ENCODE measurements at places on chromosomes 12 and 14.

DNA sequence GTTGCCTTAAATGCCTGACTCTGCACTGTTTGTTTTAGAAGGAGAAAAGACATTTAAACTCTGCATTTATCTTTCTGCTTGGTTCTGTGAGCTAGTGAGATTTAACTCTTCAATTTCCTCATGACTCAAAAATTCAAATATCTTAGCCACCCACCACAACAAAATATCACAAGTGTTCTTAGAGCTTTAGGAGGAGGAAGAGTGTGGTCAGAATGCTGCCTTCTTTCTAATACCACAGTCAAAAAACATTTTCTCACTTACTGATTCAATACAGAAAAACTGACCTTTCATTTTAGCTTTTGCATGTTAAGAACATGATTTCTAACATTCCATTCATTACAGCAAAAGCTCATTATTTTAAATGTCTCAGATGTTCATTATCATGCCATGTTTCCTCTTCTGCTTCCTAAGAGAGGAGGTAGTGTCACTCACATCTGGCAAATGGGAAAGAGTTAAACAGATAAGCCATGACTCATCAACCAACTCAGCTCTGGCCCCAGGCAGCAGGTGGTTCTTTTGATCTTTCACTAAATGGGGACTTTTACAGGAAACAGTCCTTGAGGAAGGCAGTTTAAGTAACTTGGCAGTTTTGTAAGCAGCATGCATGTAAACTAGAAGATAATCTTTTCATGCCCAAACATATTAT is 56.4 kb upstream of the RNU6-8 start:
- no peak for DNase-seq

DNA sequence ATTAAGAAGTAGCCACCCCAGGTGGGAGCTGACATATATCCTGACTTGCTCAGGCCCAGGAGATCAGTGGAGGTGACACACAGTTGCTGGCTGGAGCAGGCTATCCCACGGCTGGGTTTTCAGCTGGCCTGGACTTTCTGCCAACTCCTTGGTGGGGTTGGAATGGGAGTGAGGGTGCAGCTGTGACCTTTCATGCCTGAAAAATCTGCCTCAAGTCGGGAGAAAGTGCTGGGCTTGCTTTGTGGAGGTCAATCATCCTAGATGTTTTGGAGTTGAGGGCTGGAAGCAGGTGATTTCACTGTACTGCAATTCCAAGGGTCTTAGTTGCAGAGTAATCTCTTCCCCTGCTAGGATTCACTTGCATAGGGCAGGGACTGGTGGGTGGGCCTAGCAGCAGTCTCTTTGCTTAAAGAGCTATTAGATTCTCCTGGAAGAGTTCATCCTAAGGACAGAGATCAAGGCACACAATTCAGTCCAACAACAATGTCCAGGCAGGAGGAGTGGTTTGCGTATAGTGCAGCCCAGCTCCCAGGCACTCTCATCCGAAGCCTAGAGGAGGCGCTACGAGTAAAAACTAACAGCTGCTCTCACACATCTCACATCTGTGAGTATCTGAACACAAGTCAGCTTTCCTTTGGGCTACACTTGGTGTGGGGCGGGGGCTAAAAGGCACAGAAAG is 98.1 kb downstream of the GAS2L3 start:
- no peak for DNase-seq

GRCh38 chr14:99602788-99603415 is 1.1 kb downstream of the CCDC85C start:
- no peak for DNase-seq

DNA sequence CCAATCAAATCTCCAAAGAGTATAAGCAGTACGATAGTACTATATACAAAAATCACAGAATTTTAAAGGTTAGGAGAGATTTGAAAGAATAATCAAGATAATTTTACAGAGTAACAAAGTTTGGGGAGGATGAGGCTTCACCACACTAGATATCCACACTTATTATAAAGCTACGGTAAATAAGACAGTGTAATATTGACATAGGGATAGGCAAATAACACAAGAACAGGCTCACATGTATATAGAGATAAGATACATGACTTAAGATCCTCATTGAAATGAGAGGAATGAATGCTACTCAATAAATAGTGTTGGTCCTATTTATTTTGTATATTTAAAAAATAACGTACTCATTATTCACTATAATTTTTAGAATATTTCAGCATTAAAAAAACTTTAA is 26.2 kb downstream of the NUMB start:
- DNase-seq, result no peak

DNA sequence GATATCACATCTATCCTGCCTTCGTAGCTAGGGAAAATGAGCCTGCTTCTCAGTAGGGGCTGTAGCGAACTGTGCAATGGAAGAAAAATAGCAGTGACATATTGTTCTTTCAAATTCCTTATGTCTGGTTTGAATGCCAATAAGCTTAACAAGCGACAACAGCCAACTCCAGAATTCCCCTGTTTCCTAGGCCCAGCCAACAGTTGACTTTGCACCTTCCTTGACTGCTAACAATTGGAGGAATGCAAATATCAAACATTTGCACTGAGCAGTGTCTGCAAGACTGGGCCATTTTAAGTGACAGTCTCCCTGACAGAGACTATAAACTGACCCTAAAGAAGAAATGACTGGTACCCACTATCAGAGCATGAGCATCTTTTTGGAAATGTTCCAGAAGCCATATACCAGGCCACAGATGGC is 12.0 kb upstream of the SERPINA1 start:
- DNase-seq, result no peak

GRCh38 chr14:55686713-55687112 is 106.7 kb downstream of the KTN1 start:
- DNase-seq, result no peak

- DNase-seq, result no peak
Measured at GRCh38 chr12:47757840-47758583, 668 bp downstream of the RAPGEF3 start.

GRCh38 chr12:53618275-53618674 is 7.9 kb downstream of the ATF7 start:
- no peak for DNase-seq

DNA sequence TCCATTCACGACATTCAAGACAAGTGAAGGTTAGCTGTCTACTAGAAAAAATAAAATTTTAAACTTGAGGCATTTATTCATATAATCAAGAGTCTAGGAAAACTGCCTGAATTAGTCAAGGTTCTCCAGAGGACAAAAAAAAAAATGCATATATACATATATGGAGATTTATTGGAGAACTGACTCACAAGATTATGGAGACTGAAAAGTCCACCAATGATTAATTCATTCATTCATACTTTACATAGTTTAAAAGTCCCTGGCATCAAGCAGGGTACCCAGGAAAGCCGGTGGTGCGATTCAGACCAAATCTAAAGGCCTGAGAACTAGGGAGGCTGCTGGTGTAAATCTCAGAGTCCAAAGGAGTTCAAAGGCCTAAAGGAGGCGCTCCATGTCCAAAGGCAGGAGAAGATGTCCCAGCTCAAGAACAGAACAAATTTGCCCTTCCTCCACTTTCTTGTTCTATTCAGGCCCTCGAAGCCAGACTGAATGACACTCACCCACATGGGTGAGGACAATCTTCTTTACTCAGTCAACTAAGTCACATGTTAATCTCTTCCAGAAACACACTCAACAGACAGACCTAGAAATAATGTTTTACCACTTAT is 64.3 kb downstream of the ANKS1B start:
- no peak for DNase-seq

DNA sequence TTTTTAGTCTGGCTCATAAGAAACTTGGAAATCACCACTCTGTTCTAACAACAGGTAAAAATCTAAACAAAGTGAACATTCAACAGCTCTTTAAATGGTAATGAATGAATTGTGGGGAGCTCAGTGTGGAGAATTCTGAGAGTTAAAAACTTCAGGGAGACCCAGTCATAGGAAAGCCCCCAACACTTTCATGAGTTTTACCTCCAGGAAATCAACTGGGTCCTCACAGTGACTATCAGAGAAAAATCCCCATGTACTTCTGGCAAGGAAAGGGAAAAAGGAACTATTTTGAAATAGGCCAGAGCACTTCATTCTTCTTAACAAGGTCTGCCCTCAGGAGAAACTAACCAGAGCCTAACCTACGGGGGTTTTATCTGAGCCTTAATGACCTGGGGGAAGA is 134.7 kb downstream of the CMAS start:
- no peak for DNase-seq

DNA sequence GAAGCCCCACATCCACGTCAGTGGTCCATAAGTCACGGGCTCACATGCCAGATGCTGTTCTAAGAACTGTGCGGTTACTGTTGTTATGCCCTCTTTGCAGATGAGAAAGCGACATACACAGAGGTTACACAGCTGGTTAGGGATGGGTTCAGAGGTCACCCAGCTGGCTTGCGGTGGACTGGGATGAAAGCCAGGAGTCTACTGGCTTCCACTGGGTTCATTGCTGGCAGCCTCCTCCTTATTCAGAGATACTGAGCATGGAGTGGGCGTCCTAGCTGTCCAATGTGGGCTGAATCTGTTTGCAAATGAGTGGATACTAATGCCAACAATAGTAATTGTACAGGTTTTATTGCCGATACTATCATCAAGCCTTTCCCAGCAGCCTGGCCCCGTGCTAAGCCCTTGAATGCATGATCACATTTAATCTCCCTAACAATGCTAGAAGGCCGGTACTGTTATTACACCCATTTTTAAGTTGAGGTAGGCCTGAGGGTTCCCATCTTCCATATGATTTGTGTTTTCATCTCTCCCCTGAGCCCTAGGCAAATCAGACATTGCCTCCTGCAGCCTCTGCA is 129.1 kb downstream of the PLXNC1 start:
- DNase-seq, result no peak

DNA sequence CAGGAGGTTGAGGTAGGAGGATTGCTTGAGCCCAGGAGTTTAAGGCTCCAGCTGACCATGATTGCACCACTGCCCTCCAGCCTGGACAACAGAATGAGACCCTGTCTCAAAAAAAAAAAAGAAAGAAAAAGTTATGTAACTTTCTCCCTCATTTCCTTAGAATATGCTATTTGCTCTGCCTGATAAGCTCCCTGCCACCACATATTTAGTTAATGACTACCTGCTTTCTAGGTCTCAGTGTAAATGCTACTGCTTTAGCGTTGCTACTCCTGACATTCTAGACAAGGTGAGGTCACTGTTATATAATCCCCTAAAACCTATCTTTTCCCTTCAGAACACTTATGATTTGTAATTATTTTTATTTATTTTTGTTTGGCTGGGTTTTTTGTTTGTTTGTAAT is 86.3 kb upstream of the AMN1 start:
- DNase-seq, result no peak

DNA sequence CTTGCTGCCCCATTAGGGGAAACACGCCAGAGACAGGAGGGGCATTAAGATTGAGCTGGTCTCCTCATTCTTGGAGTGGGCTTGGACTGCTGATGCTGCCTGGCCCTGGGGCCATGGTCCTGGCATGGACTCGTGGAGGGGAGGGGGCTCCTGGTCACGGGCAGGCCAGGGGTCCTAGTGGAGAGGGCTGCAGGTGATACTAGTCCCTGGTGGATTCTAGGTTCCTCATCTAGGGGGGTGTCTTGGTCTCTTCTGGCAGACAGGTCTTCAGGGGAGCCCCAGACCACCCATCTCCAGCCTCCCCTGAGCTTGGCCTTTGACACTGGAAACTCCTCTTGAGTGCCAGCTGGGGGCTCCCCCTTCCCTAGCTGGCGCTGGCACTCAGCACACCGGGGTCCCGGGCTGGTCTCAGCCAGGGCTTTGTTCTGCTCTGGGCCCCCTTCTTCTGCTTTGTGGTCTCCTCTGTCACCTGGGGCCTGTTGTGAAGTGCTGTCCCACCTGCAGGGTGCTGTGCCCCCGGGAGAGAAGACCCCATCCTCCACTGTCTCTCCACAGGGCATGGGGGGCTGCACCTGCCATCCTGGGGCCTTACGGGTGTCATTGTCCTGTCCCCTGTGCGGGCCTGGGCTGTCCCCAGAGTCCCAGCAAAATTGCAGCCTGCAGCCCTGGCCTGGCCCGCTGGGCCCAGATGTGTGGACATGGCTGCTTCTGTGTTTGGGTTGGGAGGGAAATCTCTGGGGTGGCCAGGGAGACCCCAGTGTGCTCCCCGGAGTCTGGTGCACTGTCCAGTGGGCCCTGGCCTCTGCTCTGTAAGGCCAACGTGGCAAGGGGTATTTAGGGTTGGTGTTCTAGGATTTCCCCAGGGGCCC is 2.3 kb downstream of the KIF26A start:
- DNase-seq, result no peak

- DNase-seq, result no peak
Measured at GRCh38 chr12:103198499-103198898, 241.0 kb downstream of the ASCL1 start.

DNA sequence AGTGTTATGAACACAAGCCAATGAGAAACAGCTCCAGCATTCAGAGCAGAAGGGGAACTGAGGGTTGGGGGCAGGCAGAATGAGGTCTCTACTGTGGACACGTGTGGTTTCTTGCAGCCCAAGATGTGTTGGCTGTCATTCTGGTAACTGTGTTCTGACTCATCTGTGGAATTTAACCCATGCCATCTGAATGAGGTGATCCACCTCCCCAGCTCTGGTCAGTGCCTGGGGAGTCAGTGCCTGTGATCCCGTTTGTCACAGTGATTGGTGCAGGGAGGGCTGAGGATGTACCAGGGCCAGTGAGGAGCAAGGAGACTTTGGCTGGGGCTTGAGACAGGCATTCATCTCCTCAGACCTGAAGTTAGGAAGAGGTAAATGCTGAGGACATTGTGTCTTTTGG is 216.8 kb downstream of the MSRB3 start:
- no peak for DNase-seq

DNA sequence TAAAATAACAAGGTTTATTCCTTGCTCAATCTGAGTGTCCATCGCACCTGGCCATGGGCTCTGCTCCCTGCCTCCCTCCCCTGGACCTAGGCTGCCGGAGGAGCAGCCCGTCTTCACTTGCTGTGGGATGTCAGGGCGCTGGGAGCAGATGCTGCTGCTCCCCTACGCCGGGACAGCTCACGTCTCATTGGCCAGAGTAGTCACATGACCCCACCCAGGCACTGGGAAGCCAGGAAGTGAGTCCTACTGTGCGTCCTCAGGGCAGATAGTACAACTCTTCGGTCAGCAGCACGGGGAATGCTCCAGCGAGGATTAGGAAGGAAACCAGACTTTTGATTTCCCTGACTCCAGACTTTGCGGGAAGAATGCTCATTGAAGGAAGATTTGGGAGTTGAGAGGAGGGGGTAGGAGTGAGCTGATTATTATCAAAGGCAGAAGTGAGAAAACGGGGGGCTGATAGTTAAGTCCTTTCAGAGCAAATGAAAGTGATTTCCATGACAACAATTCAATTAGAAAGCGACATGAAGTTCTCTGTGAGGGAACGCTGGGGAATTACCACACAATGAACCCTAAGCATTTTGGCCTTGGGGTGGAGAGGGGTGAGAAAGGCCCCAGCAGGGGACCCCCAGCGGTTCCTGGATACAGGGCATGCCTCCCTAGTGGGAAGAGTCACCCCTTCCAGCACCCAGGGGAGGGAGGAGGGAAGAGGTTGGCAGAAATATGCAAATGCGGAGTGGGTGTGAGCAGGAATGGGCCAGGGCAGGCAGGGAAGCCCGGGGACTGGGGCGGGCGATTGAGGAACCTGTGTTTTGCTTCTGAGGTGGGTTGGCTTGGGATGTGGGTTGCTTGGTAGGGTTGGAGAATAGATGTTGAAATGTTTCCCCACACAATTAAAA is 215.5 kb downstream of the AACS start:
- DNase-seq, result no peak

GRCh38 chr12:70379846-70380245 is 13.8 kb downstream of the KCNMB4 start:
- no peak for DNase-seq

GRCh38 chr14:65949711-65950516 is 536.3 kb upstream of the CCDC196 start:
- DNase-seq, result no peak

GRCh38 chr14:71698027-71698426 is 234.2 kb upstream of the RGS6 start:
- DNase-seq, result no peak
